ENCODE measurements at places on chromosomes 5 and 9.

GRCh38 chr5:66854416-66854815 lies 258.2 kb downstream of the MAST4 start:
- DNase-seq: no peak

- DNase-seq: no peak
Measured at GRCh38 chr5:179192891-179193470, 132.8 kb downstream of the ZNF354C start.

DNA sequence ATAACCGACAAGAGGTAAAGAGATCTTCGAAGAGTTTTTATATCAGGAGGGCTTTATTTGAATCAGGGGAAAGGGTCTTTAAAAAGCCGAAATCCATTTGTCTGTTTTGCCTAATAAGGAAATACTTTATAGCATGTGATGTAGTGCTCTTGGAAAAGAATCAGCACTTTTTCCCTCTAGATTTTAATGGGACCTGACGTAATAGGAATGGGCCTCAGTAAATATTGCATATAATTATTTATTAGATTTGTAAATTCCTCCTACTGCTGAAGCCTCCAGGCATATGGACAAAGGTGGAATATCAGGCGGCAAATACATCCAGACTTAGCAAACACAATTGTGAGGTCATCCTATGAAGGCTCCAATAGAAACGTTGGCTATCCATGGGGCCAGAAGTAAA lies 50.9 kb downstream of the ACTBL2 start:
- no peak for DNase-seq

DNA sequence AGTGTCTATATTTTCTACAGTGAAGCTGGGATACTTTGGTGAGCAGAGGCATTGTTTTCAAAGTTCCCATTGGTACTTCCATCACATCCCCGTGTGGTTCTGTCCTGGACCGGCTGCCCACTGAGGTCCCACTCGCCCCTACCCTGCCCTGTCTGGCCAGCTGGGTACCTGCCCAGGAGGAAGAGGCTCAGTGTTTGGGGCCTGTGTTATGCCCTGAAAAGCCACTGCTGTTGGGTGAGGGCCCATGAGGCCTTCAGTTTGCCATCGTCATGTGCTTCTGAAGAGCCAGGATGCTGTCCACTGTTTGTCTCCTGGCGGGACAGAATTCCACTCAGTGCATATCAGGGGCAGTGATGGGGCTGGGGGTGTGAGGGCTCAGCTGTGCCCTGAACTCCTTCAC lies 2.6 kb upstream of the CEP72 start:
- DNase-seq: no peak

DNA sequence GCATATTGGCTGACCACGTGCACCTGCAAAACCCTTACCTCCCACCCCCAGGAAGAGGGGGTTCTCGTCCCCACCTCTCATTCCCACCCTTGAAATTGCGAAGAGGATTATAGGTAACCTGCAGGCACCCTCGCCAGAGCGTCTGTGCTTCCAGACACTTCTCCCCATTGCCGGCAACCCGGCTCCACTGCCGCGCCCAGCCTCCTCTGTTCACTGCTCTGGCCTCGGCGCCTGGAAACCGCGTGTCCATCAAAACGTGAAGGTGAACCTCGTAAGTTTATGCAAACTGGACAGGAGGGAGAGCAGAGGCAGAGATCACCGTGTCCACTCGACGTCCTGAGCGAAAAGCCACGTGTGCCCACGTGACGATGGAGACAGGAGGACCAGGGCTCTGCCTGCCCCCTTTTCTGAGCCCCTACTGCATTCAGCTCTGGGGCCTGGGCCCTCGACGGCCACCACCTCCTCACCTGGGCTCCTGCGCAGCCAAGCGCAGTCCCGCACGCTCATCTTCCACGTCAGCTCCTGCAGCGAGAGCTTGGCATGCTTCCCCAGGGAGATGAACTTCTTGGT lies 1.9 kb downstream of the TERT start:
- no peak for DNase-seq

All from stromal cell of bone marrow (primary cell).